ENCODE measurements at places on chromosomes 4 and X. TPM values are rescaled to one million over a fixed set of nuclear protein-coding genes. Genes with fewer than 3 reads are reported as not detected.

GRCh38 chrX:103823591-103823990 lies 8.5 kb downstream of the RAB9B start:
- peak; percentile 67 for DNase-seq

POU3F4 gene
- not detected for total RNA-seq

DNA sequence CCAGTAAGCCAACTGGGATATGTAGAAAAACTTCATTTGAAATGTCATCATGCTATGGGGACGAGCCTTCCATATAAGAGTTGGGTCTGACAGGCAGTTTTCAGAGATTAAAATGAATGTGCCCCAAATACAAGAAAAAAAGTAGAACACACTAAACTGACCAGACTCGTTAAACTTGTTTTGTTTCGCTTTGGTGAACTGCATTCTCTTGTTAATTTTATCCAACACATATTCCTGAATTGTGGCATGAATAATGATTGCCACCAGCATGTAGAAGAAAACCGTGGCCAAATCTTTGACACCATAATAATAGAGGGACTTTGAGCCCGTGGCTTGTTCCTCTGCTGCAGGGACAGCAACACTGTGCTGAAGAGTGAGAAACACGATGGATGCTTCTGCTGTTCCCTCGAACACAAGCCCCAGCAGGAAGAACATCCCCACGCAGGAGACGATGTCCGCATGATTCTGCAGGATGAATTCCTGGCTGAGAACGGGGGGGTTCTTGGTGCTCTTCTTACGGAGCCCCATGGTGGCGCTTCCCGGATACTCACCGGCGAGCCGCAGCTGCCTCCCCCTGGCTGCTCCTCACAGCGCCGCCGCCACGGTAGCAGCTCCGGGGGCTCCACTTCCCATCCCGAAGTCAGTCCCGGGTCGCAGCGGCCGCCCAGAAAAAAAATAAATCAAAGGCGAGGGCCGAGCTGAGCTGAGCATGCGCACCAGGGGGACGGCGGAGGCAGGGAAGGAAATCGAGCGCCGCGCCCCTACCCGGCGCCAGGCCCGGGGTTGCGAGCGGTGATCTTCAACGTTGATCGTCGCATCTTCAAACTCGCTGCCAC lies at the start of gene TRAM1L1:
Gene TRAM1L1, minus strand, starts transcription at position 711 of the 836 bp plus-strand sequence. Its CDS starts 183 bp downstream, at position 528.
- peak; percentile 56 for DNase-seq

NUDT10 gene
- 2.7 TPM for total RNA-seq

ERCC6L gene
- 0.59 TPM for total RNA-seq

VEGFC gene
- total RNA-seq, result 56.9 TPM

- DNase-seq, result no peak
Measured at GRCh38 chrX:44175455-44175854, 168.0 kb downstream of the EFHC2 start.

DNA sequence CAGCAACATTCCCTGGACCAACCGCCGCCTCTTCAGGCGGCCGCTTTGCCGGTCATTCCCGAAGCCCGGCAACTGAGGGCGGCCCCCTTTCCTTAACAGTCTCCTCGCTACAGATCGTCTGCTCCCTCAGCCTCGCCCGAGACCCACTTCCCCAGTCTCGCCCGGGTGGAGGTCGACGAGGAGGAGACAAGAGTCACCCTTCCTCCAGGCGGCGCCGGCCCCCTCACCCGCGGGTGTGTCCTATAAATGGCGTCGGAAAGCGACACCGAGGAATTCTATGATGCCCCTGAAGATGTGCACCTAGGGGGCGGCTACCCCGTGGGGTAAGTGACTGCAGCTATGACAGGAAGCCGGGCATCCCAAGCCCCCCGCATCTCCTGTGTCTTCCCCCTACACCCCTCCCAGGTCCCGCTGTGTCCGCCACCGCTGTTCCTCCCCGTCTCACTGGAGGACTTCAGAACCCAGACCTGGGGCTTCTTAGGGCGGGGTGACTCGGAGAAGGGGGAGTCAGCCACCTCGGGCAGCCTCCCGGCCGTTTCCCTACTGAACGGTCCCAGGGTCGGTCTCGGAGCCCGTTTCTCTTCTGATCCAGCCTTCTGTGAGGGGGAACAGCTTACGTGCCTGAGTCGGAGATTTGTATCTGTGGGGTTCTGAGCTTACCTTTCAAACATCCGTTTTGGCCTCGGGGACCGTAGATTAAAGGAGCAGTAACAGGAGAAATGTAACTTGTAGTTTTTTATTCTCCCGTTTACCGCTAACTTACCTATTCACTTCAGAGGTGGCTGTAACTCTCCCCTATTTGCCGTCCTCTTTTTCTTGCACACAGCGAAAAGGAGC lies 570 bp downstream of the WDR44 start:
- DNase-seq, result no peak

UGT2B11 gene
- total RNA-seq, result not detected

- no peak for DNase-seq
Measured at GRCh38 chrX:112424166-112424565, 255.6 kb downstream of the LHFPL1 start.

GRCh38 chr4:24195991-24196736 lies 306.3 kb upstream of the PPARGC1A start:
- DNase-seq, result peak; percentile 46

Data from osteoblast (primary cell).